GM10248 (cell line): ENCODE measurements at places on chromosomes 6 and 20.

DNA sequence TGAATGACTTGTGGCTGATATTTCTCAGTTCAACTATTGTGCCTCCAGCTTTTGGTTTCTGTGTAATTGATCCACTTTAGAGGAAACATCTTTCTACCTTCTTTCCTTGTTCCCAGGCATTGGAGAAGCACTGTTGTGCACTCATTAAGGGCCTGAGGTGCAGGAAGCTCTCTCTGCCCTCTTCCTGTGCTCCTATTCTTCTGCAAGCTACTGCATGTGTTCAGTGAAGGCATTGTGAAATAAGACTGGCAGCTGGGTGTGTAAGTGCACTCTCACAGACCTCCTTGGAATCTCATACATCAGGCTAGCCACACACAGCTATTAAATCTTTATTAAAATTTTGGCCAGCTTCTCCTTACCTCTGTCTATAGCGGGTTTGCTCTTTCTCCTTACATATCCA lies 177.8 kb downstream of the OGFRL1 start:
- DNase-seq: no peak

- DNase-seq: peak; percentile 49
Observed at GRCh38 chr6:37783025-37783855, 36.3 kb upstream of the ZFAND3 start.

GRCh38 chr20:1267161-1267560 lies 1.1 kb downstream of the SNPH start:
- no peak for DNase-seq

GRCh38 chr20:50464725-50465650 lies 45.2 kb upstream of the PTPN1 start:
- no peak for DNase-seq

- DNase-seq: no peak
Observed at GRCh38 chr6:46526607-46527006, 35.4 kb upstream of the RCAN2 start.

DNA sequence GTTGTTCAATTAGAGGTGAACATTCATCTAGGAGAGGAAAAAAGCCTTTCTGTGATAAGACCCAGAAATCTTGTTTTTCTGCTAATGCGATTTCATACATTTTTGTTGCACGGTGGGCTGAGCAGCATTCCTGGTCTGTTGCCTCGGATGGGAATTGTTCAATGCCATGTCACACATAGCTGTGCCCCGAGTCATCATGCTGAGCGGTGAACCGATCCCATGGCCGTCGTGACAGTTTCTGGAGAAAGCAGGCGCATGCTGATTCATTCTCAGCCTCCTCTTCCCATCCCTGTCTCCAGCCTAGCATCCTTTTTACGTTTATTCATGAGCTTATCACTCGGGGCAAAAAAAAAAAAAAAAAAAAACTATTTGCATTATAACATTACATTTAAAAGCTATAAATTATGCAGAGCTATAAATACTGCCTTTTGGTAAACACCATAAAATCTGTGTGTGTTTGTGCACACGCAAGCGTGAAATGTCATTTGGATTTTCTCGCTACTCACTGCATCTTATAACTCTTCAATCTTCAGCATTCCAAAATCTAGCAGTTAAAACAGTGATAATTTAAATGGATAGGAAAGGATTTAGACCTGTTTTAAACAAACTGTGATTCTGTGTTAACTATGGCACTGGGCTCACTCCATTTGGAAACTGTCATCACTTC lies 58.9 kb upstream of the IFNGR1 start:
- no peak for DNase-seq
